Smooth muscle cell of the brain vasculature (primary cell): ENCODE measurements at places on chromosomes 5 and 9.

DNA sequence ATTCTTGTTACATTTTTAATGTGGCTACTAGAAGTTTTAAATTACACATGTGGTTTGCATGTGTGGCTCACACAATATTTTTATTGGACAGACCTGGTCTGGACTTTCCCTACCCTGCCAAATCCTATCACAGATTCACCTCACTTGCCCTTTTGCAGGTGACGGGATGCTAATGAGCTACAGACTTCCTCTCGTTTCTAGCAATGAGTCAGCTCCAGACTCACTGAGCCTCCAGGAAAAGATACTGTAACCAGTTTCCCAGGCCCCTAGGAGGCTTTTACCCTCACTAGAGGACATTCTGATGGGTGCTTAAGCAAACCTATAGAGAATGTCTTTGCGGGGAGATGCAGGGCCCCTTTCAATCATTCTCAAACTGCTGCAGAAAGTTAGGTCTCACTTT is 135.4 kb downstream of the WDR41 start:
- no peak for DNase-seq

DNA sequence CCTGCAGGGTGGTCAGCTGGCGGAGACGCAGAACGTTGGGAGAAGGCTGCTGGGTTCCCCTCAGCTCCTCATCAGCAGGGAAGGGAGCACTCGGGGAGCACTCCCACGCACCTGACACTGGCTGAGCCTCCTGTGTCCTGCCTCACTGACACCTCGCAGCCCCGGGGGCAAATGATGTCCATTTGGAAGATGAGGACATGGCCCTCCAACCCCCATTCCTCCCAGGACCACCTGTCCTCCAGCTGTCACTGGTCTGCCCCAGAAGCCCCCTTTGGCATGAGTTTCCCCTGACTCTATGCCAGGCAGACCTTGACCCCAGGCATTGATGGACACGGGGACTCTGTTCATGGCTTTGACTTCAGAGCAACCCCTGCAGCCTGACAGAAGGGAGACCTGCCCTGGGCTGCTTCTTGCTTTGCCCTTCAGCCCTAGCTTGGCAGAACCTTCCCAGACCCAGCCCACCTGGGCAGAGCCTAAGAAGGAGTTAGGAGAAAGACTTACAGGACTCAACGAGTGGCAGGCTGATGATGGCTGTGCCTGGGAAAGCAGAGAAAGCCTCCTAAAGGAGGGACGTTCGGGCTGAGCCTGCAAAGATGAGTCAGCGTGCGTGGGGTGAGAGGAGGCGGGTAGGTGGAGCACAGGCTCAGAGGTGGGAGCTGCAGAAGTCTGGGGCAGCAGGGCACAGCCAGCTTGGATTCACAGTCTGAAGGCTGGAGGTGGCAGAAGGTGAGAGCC is 90.6 kb downstream of the LMX1B start:
- DNase-seq: no peak

DNA sequence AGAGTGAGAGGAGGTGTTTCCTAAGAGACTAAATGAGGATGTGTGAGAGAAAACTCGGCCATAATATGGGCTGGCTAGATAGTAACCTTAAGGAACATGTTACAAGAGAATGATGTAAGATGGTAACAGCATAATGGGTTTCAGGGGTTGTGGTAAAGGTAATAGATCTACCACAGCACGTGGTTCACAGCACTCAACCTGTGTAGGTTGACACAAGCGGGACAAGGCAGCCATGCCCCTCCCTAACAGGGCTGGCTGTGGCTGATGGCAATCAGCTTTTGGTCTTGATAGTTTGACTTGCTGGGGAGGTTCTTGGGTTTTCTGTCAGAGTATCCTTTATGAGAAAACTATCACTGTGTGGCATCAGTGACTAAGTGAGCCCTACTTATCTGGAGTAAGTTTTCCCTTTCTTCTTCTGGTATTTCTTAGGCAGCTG is 138.6 kb downstream of the TRIO start:
- DNase-seq: no peak

- DNase-seq: no peak
Measured at GRCh38 chr5:18977880-18978279, 1010.1 kb downstream of the CDH18 start.

GRCh38 chr5:119926301-119926700 is 296.9 kb downstream of the FAM170A start:
- no peak for DNase-seq

- DNase-seq: no peak
Measured at GRCh38 chr9:115627511-115627910, 509.6 kb upstream of the TNC start.

DNA sequence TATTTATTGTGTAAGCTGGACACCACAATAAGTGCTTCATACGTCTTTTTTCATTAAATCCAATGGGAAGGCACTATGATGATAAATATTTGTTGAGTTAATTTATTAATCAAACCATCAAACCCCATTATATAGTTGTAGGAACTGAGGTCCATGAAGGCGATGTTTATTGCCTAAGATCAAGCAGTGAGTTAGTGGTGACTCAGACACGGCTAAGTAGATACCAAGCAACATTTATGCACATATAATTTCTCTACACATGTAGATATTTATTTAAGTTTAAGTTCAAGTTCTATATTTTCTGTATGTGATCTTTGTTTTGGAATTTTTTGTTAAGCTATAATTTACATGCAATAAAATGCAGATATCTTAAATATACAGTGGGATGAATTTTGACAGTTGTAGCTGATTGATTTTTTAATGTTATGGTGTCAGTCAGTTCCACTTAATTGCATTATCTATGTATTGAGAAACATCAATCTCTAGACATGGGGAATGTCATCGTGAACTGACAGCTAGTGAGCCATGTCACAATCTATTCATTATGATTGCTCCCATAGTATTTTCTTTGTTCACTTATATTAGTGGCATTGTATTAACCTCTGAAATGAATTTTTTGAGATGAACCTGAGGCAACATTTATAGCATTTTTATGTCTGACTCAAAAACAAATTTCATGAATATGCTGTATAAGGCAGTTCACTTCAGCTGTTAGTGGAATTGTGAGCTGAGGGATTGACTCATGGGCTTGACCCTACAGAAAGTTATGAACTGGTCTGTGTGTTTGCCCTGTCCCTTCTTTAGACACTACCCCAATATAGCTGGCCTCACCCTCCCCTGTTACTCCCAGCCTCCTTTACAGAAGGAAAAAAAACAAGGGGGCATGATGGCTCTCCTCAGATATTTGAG is 11.9 kb upstream of the GARNL3 start:
- no peak for DNase-seq

DNA sequence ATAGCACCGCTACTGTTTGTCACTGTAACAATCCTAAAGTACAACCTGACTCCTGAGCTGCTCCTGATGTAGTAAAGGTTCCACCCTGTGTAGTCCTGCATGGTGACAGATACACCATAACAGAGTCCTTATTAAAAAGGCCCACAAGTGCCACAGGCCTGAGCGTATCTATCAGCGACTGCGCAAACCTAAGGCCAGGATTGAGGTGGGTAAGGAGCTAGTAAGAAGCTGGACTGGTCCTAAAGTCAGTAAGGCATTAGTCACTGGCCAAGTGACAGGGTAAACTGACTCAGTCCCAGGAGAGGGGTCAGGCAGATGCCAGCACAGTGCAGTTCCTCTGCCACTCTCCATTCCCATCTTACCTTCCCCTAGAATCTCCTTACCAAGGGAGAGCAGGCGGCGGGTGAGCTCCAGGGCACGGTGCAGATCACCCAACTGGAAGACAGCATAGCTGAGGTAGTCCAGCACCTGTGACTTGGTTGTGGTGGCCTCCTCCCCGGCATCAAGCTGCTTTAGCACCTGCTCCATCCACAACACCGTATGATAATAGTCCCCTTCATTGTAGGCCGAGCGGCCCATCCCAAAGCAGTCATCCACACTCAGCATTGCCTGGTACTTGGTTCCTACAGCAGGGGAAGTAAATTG is 17.6 kb downstream of the P4HA2 start:
- no peak for DNase-seq

- no peak for DNase-seq
Measured at GRCh38 chr5:133932441-133933168, 35.8 kb downstream of the C5orf15 start.

DNA sequence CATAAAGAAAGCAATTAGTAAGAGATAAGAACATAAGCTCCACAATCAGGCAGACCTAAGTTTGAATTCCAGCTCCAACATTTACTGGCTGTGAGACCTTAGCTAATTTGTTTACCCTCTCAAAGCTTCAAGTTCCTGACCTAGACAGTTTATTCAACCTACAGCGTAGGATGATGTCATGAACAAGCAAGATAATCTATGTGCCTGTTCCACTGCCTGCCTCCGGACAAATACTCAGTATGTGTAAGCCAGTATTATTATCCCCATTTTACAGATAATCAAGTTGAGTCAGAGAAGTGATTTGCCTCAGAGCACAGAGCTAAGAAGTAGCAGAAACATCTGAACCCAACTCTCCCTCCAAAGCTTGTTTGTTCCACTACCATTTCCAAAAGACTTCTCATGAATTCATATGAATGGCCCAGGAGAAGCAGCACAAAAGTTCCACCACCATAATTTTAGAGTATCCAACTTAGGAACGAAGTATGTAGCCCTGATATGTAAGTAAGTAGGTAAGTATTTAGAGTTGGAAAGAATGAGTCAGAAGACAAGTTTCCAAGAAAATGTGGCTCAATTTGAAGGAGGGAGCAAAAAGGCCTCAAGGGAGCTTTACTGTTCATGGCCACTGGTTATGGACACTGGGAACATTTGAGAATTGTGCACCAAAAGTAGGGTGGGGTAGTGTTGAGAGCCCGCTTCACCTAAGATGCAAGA is 398.2 kb downstream of the NFIB start:
- no peak for DNase-seq

DNA sequence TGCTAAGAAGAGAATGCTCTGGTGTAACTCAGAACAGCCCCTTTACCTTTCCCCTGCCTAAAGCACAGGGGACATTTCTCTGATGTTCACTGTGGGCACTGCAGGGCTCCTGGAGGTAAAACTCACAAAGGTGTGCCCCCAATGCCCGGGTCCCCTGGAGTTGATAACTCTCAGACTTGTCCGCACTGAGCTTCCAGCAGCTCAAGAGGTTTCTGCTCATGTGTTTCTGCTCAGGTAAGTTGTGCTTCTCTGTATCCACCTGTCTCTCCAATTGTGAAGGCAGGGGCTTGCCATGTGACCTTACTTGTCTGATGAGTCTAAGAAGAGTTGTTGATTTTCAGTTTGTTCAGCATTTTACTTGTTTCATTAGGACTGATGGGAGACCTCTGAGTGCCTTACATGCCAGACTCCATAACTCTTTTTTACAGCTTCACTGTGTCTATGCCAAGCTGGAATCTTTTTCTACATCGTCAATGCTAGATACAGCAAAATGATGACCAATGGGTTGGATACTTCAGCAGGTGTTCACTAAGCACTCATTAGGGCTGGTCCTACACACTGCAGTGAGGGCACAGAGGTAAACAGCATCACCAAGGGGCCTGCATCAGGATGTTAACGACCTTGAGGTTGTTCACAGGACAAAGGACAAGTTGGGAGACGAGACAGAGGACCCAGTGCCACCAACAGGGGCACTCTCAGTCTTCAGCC is 56.4 kb downstream of the MRPL36 start:
- no peak for DNase-seq

DNA sequence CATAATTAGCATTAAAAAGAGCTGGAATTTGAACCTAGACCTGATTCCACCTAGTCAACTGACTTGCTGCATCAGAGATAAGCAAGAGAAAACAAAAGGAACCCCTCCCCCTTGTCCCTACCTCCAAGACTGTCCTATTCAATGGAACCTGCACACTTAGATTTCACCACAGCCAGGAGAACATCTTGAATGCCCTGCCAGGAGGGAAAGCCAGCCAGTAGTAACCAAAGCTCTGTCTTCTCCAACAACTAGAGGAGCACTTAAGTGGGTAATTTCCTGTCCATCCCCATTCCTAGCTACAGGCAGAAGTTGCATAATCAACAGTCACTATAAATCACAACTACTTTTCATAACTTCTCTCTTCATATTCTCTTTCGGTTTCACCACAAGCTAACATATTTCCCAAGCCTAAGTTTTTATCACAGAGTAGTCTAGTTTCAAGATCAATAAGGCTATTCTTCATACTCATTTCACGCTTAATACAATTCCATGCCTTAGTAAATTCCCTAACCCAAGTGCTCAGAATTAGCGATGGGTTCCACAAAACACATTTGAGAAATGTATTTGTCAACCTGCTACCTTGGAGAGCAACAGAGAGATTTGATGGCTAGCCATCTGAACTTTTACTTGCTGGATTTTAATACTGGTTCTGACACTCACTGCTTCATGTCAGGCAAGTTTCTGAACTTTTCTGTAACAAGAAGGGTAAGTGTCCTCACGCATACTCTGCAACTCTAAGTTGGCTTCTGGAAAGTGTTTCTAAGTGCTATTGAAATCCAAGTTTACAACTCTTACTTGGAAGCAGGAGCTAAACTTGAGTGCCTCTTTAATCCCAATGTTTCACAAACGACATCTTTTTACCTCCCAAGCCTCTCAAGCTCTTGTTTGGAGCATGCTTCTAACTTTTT is 2.0 kb downstream of the DENND1A start:
- DNase-seq: no peak

DNA sequence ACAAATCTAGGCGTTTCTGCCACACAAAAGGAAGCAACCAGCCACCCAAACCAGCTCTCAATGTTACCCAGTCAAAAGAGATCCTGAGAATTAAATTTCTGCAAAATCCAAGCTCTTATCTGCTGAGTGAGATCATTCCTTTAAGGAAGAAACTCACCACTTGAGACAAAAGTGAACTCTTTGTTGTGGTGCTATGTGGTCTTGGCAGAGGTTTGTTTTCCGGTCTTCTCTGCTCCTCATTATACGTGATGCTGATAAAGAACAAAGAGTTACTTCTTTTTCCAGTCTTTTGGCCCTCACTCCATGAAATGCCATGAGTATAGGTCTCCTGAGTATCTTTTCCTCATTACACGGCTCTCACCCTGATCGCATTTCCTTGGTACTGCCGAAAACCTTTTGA is 82.1 kb downstream of the PRKACG start:
- DNase-seq: no peak

DNA sequence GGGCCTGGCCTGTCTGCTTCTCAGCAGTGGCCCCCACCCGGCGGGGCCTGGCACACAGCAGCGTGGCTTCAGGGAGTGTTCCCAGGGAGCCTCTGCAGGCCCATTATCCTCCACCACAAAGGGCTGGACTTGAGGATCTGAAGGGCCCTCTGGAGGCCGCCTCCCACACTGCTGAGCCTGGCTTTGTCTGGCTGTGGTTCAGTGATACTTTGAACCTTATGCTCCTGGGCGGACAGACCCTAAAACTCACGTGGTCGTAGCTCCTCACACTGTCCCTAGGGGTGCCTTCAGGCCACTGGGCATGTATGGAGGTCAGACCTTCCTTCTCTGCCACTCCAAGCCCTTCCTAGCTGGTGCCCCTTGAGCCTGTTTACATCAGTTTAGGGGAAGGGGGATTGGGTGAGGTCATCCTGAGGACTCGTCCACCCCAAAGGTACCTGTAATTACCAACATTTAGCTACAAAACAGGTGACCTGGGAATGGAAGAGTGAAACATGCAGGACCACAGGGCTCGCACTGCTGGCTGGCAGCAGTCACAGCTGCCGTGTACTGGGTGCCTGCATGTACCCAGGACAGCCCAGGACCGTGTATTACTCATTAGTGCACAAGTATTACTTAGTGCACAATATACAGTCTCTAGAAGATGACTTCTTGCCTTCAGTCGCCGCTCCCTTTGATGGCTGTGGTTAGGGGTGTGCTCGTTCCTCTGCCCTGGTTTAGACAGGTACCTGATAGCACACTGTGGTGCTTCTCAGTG is 8.5 kb downstream of the GRHPR start:
- no peak for DNase-seq

- no peak for DNase-seq
Measured at GRCh38 chr5:56759521-56760216, 55.7 kb upstream of the MAP3K1 start.

GRCh38 chr5:142796492-142797109 is 26.4 kb downstream of the ARHGAP26 start:
- no peak for DNase-seq
